Esophagus (tissue), 2 donors: ENCODE measurements at places on chromosomes 16 and 17. TPM values are rescaled to one million over a fixed set of nuclear protein-coding genes. Genes with fewer than 3 reads are reported as not detected.

Gene PLLP
- polyA plus RNA-seq = 28.0 TPM

Gene PRRT2
- 1.1 TPM for polyA plus RNA-seq

Gene ZNF646
- 3.4 TPM for polyA plus RNA-seq

Gene NOL3
- polyA plus RNA-seq = 36.7 TPM

Gene CEMP1
- 0.55 TPM for polyA plus RNA-seq

Gene TEX14
- 0.05 TPM for polyA plus RNA-seq

Gene ITGA3
- polyA plus RNA-seq = 41.8 TPM

Gene CCDC154
- polyA plus RNA-seq = 0.44 TPM

Gene CRISPLD2
- 3.7 TPM for polyA plus RNA-seq

Gene TMEM94
- polyA plus RNA-seq = 38.9 TPM

Gene KRTAP2-3
- polyA plus RNA-seq = not detected

Gene STAC2
- polyA plus RNA-seq = 0.06 TPM

Gene PABPN1L
- 0.04 TPM for polyA plus RNA-seq

Gene COX6A2
- polyA plus RNA-seq = 0.24 TPM

Gene DHRS11
- polyA plus RNA-seq = 10.7 TPM

Gene CLEC19A
- not detected for polyA plus RNA-seq

Gene CSF3
- 0.29 TPM for polyA plus RNA-seq

Gene MYH11
- 421 TPM for polyA plus RNA-seq

Gene MT1H
- polyA plus RNA-seq = 63.3 TPM

Gene GJC1
- 0.83 TPM for polyA plus RNA-seq

Gene HOXB1
- polyA plus RNA-seq = 0.29 TPM

Gene SP6
- polyA plus RNA-seq = 6.1 TPM

Gene SPHK1
- 20.5 TPM for polyA plus RNA-seq

Gene ZMYND15
- 0.96 TPM for polyA plus RNA-seq

Gene TBC1D16
- polyA plus RNA-seq = 2.4 TPM

Gene SLC16A13
- 4.8 TPM for polyA plus RNA-seq

Gene KCNG4
- polyA plus RNA-seq = not detected

Gene PIRT
- not detected for polyA plus RNA-seq

Gene SLC13A2
- polyA plus RNA-seq = not detected

Gene CDR2L
- 4.3 TPM for polyA plus RNA-seq

Gene BCL6B
- polyA plus RNA-seq = 1.8 TPM

Gene CCL1
- polyA plus RNA-seq = not detected

Gene NACA2
- 0.20 TPM for polyA plus RNA-seq

Gene CA7
- polyA plus RNA-seq = not detected

Gene RHBDL1
- 1.7 TPM for polyA plus RNA-seq

Gene TMED6
- polyA plus RNA-seq = 0.33 TPM

Gene ITGAD
- not detected for polyA plus RNA-seq

Gene DNAH3
- polyA plus RNA-seq = 0.07 TPM

Gene USP43
- 5.8 TPM for polyA plus RNA-seq

Gene MYO15A
- polyA plus RNA-seq = 0.68 TPM

Gene HEATR9
- 0.08 TPM for polyA plus RNA-seq

Gene OR1G1
- polyA plus RNA-seq = not detected

Gene ZNF385C
- polyA plus RNA-seq = 0.24 TPM

Gene CD300LG
- 0.48 TPM for polyA plus RNA-seq

Gene SLC5A11
- polyA plus RNA-seq = 0.01 TPM

Gene SEPTIN12
- polyA plus RNA-seq = 0.07 TPM

Gene BRICD5
- 4.6 TPM for polyA plus RNA-seq

Gene TP53TG3B
- polyA plus RNA-seq = 0.16 TPM

Gene MT3
- 0.96 TPM for polyA plus RNA-seq

Gene SCARF1
- 2.8 TPM for polyA plus RNA-seq

Gene C16orf54
- polyA plus RNA-seq = 0.55 TPM

Gene TM4SF5
- polyA plus RNA-seq = not detected

Gene AATK
- polyA plus RNA-seq = 1.2 TPM

Gene ODAD4
- 0.31 TPM for polyA plus RNA-seq

Gene OMG
- 0.16 TPM for polyA plus RNA-seq

Gene CASKIN2
- 6.3 TPM for polyA plus RNA-seq

Gene KLHL10
- polyA plus RNA-seq = 0.22 TPM

Gene WNT9B
- 0.06 TPM for polyA plus RNA-seq
